ENCODE measurements at places on chromosomes 6 and 20. TPM values are rescaled to one million over a fixed set of nuclear protein-coding genes. Genes with fewer than 3 reads are reported as not detected.

GRCh38 chr6:137106183-137106582 lies 61.4 kb upstream of the IL20RA start:
- no peak for DNase-seq

DNA sequence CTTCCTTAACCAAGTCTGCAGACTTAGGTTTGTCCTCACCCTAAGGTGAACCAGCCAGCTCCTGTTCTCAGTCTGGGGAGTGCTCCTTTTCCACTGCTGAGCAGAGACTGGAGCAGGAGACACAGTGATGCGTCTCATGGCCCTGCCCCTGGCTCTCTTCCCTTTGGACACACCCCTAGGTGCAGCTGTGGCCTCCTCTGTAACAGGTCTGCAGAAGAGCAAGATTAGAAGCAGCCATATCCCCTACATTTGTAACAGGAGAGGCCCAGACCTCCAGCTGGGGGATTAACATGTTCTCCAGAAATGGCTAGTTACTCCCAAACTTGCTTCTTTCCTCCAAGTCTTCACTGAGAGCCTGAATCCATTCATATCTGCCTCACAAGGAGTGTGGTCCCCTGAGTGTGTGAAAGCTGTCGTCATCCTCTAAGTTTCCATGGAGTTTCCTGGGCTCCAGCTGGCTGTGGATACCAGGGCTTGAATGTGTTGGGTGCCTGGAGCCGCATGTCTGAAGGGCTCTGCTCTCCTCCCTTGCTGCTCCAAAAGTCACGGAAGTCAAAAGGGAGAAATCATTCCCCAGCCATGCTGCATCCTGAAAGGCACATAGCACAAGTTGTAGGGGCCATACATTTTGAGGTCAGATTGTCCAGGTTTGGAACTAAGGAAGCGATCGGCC lies 57.7 kb downstream of the PPP1R14C start:
- DNase-seq, result no peak

GRCh38 chr20:58906894-58907293 lies 54.4 kb downstream of the GNAS start:
- no peak for DNase-seq

GRCh38 chr6:159086033-159086618 lies 41.3 kb upstream of the TAGAP start:
- DNase-seq, result no peak

DNA sequence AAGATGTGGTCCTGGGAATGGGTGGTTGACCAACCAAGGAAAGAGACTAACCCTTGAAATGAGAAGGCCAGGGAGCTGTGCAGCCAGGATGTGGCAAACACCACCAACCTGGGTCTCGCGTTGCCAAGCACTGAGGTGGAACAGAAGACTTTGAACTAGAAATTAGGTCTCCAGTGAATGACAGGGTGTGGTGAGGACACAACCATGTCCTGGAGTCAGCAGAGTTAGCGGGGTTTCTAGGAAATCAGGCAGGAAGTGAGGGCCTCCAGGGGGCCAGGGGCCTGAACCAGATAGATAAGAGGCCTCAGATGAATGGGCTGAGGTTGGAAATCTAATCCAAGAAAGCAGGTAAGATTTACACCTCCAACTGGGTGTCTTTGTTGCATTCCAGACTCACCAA lies 353.3 kb upstream of the ARID1B start:
- no peak for DNase-seq

GRCh38 chr6:121645100-121645745 lies 209.8 kb downstream of the GJA1 start:
- no peak for DNase-seq

DNA sequence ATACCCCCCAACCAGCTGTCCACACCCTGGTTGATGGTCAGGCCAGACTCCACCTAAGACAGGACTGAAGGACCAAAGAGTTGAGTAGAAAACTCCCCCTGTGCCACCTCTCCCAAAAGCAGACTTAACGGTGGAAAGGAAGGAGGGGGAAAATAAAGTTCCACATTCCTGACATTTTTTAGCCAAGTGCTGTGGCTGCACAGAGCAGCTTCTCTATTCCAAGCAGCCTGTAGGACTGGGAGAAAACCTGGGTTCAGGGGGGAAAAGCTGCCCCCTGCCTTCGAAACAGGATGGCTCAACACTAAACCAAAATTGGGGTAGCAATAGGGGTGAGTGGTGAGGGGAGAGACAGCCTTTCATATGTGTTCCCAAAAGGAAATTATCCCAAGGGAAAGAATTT lies 3.6 kb downstream of the TRAM2 start:
- no peak for DNase-seq

DNA sequence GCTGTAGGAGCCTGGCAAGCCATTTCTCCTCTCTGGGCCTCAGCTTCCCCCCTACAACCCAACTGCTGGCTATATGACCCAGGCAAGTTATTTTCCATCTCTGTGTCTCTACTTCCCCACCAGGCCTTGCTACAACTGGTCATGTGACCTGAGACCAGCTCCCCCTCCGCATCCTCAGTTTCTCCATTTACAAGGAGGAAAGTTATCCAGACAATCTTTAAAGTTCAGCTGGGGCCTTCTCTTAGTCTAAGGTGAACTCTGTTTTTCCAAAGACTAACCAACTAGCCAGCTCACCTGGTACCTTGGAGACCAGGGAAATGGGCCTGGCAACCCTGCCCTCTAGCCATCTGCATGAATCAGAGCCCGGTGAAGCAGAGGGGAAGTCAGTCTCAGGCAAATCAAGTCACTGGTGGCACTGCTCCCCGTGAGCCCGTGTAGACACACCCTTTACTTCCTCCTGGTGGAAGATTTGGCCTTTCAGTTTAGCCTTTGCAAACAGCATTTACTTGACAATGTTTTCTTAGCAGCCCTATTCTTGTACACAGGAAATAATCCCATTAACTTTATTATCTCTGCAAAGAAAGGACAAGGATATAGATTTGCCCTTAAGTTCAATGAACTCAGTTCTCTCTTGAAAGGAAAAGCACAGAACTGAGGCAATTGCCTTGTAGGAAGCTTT lies 157.7 kb downstream of the VEGFA start:
- DNase-seq, result no peak

- no peak for DNase-seq
Observed at GRCh38 chr6:72651174-72651573, 29.3 kb downstream of the KCNQ5 start.

DNA sequence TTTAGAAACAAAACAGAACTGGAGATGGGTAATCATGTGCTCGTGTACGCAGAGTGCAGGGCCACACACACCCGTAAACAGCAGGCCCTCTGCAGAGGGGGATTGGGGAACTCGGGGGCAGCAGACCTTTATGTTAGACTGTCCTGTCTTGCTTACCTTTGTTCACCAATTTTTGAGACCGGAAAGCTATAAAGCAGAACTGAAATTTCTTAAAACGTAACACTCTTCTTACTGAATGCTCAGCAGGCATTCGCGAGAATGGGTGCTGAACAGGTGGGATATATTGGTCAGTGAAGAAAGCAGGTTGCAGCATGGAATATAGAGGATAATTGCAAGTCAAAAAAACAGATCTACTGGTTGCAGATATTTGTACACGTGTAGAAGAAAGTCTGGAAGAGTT lies 211.1 kb downstream of the BMP7 start:
- DNase-seq, result no peak

DNA sequence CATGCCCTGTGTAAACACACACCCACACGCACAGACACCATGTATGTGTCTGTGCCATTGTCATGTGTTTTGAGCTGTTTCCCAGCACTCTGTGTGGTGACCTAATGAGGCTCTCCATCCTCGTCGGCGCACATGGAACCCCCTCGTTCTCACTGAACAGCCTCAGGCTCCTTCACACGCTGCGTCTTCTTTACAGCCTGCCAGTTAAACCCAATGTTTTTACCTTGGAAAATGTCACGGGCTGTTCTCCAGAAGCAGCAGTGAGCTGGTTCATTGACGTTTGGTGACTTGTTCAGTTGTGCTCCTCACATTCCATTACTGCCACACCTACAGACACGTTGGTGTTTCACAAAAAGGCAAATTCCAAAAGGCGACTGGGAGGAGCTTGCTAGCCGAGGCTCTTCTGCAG lies 201.0 kb upstream of the FOXQ1 start:
- no peak for DNase-seq

DNA sequence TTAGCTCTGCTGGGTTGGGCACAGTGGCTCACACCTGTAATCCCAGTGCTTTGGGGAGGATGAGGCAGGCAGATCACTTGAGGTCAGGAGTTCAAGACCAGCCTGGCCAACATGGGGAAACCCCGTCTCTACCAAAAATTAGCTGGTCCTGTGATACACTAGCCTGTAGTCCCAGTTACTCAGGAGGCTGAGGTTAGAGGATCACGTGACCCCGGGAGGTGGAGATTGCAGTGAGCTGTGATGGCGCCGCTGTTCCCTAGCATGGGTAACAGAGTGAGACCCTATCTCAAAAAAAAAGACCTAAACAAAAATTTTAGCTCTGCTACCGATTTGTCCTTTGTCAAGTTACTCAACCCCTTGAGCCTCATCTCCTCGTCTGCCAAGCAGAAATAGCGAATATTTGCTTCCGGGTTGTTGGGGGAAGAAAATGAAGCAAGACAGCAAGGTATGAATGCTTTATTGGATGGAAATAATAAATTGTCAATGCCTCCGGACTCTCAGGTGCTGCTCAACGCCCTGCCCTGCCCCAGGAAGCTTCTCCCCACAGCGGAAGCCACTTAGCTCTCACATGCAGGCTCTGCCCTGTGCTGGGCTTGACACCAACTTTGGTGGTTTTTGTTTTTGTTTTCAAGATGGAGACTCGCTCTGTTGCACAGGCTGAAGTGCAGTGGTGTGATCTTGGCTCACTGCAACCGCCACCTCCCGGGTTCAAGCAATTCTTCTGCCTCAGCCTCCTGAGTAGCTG lies 24.9 kb upstream of the ITCH start:
- no peak for DNase-seq

DNA sequence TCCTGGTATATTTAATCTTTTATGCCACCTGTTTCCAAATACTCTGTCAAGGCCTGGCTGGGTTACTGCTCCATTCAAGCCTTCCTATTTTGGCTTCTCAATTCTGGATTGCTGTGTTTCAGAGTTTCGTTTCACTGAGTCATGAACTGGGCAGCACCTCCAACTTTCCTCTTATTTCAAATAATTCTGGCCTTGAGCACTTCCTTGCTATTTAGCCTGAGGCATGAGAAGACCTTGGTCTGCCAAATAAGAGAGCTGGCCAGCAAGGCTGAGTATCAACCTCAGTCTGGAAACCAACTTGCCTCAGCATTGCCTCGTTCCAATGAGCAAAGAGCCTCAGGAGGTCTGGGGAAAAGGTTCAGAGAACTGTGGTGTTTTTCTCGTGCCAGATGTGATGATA lies 66.6 kb downstream of the TNFAIP3 start:
- no peak for DNase-seq

DNA sequence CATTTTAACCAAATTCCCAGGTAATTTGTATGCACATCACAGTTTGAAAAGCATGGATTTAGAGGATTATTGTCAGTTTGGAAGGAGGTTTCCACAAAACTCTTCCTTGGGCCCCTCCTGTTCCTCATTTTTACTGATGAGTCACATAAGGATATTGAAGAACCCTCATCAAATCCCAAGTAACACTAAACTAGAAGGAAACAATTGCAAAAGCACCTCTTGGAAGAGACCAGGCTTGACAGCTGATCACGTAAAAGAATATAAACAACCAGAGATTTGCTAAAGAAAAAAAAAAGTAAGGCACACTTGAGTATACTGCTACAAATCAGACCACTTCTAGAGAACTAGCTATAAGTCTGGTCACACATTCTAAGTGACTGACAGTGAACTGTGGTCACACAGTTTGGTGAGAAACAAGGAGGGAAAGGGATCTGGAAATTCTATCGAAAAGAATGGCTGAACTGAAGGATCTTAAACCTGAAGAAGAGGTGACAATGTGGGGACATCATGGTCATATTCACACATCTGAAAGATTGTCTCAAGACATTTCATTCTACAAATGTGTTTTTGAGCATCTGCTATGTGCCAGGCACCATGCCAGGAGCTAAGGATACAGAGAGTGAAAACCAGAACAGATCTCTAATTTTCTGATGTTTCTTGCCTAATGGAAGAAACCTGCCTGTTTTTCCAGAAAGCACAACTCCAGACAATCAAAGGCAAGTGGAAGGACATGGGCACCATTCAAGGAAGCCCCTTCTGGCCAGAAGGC lies 24.1 kb downstream of the ZHX3 start:
- DNase-seq, result no peak

- no peak for DNase-seq
Observed at GRCh38 chr6:158020811-158021210, 39.1 kb downstream of the SYNJ2 start.

DNA sequence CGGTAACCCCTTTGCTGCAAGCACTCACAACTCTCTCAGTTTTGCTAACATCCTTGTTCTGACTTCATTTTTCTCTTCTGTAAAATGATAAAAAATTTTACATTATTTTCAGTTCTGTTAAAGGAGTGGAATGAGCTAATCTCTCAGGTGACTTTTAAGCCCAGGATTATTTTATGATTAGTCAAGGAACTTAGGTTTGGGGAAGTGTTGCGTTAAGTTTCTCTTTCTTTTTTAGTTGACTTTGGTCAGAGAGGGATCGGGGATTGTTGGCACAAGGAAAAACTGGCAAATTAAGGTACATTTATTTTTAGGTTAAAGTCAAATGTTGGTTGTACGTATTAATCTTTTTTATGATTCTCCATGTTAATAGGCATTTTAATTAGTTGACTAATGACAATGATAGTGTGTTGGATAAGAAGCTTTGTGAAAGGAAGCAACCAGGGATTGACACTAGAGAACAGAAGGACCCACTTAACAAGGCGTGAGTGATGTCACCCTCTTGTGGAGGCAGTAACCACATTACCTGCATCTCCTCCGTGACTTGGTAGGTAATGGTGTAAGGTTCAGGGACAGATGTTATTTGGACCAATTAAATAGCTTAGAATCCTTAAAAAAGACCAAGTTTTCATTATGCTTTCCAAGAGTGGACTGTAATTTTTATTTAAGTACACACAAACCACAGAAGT lies 31.6 kb downstream of the CD83 start:
- DNase-seq, result no peak

- DNase-seq, result no peak
Observed at GRCh38 chr20:45104786-45105185, 3.9 kb upstream of the KCNS1 start.

- no peak for DNase-seq
Observed at GRCh38 chr20:11780765-11781369, 136.8 kb upstream of the BTBD3 start.

DNA sequence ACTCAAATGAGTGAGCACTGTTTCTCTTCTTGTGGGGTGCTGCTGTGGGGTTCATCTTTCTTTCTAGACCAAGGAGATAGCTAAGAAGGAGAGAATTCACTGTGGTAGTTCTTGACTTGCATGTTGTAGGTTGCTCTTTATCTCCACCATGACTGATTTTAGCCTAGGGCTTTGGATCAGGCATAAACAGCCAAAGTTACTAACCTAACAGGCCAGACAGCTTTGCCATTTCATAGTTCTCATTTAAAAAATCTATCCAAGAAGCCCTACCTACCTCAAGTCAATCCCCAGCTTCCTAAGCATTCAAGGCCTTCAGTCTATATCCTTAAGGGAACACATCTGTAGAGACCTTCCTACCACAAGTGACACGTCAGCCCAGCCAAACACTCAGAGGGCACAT lies 107.9 kb upstream of the CARMIL1 start:
- no peak for DNase-seq

The C20orf144 gene
- 0.44 TPM for polyA plus RNA-seq

The SGK2 gene
- 29.1 TPM for polyA plus RNA-seq

The FAM110A gene
- polyA plus RNA-seq, result 10.6 TPM

The CDSN gene
- polyA plus RNA-seq, result not detected

The UBD gene
- polyA plus RNA-seq, result 1.3 TPM

The FAXC gene
- polyA plus RNA-seq, result 5.6 TPM

The SDCBP2 gene
- polyA plus RNA-seq, result 2.8 TPM

The EPHA7 gene
- 38.6 TPM for polyA plus RNA-seq

The ZNF311 gene
- 6.5 TPM for polyA plus RNA-seq

The CALHM4 gene
- 0.62 TPM for polyA plus RNA-seq

The YWHAB gene
- 219 TPM for polyA plus RNA-seq
